ENCODE measurements at places on chromosomes 7 and 10.

GRCh38 chr10:58260334-58260733 is 7.4 kb downstream of the IPMK start:
- DNase-seq, result no peak

DNA sequence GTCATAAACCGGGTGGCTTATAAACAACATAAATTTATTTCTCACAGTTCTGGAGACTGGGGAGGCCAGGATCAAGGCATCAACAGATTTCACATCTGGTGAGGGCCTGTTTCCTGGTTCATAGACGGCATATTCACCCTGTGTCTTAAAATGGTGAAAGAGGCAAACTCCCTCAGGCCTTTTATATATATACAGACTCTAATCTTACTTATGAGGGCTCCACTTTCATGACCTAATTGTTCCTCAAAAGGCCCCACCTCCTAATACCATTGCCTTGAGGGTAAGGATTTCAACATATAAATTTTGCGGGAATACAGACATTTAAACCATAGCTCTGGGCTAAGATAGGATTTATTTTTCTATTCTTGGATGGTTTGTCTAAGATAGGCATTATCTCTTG is 187.2 kb downstream of the PPP1R3A start:
- DNase-seq, result no peak

DNA sequence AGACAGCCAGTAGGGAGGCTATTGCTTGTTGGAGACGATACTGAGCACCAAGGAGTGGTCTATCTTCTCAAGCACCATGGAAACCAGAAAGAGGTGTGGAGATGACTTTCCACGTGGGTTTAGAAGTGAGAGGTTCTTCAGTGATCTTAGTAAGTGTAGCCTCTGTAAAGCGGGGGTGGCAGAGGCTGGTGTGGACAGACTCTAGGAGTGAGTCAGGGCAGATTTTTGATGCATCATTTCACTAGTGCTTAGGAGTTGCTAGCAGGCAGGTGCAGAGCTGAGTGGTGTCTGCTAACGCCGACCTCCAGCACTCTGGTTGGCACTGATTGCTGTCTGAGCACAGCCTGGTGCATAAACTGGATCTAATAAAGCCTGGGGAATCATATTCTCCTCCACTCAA is 78.4 kb upstream of the ADO start:
- DNase-seq, result no peak

DNA sequence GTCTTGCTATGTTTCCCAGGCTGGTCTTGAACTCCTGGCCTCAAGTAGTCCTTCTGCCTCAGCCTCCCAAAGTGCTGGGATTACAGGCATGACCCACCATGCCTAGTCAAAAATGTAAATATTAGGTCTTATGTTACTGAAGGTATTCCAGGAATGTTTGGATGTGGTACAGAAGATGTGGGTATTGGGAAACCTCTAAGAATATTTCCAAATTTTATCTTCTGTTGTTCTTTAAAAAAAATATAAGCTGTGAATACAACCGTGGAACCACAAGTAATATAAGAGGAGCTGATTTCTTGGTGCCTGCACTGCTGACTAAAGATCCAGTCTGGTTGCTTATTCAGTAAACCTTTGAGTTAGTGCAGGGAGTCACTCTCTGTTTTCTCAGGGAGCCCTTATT is 178.3 kb downstream of the AUTS2 start:
- DNase-seq, result no peak

DNA sequence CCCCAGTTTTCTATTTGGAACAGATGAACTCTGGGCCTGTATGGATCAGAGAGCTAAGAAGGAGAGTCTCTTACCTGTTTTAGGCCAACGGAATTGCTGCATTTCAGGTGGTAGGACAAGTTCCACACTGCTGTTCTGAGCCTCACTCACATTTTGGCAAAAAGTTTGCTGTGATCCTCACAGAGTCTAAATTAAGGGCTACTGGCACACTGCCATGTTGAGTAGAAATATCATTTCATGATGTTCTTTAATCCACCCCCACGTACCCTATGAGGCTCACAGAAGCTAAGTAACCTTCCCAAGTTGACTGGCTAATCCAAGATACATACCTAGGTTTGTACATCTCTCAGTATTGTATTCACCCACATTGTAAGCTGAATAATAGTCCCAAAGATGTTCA is 447.2 kb downstream of the INHBA start:
- no peak for DNase-seq

DNA sequence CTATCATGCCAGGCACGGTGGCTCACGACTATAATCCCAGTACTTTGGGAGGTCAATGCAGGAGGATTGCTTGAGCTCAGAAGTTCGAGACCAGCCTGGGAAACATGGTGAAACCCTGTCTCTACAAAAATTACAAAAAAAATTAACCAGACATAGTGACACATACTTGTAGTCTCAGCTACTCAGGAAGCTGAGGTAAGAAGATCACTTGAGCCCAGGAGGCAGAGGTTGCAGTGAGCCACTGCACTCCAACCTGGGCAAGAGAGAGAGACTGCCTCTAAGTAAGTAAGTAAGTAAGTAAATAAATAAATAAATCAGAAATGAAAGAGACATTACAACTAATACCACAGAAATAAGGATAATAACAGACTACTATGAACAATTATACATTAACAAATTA is 36.2 kb downstream of the PDLIM1 start:
- no peak for DNase-seq

DNA sequence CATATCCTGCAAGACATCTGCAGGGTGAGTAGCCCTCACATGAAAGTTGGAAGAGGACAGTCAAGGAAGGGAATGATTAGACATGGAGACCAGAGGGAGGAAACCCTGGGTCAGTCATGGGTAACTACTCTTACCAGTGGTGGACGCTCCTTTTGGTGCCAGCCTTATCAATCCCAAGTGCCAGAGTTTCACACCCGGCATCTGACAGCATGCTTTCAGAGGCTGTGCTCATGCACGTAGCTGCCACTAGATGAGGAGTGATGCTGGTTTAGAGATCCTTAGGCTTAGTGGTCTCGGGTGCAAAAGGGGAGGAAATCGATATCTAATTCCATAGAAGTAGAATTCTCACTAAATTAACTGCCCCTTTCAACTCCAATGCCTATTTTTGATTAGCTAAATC is 100.8 kb downstream of the PLCE1 start:
- DNase-seq, result no peak

DNA sequence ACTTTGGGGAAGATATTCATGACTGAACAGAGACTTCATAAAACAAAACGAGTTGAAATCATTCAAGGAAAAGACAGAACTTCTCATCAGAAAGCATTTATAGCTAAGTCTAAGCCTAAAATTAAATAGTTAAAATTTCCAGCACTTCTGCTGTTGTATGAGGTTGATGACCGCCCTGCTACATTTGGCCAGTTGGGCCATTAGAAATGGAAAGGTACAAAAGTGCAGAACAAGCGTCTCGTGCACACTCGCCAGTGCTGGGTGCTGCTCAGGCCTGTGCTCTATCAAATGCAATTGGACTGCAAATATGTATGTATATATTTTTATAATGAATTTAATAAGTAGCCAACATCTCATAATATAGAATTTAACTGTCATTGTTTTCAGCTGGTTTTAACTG is 34.4 kb upstream of the RNF32 start:
- DNase-seq, result no peak

DNA sequence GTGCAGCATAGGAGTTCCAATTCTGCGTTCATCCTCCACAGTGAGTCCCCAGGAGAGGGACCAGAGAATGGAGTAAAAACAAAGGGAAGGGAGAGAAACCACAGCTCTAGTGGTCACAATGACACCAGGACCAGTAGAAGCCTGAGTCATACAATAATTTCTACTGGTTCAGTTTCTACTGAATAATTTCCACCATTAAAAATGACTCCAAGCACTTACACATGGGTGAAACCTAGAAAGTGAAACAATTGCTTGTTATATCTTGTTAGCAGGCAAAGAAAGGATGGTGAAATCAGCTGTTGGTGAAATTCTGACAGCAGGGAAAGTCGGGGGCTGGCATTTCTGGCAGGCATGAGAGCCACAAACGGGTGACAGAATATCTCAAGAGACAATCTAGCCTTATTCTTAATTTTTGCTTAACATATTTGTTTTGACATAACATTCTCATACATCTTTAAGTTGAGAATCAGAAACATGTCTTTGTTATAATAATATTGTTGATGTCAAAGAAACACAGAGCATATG is 1065.8 kb upstream of the C7orf33 start:
- no peak for DNase-seq

GRCh38 chr7:20275637-20276036 is 55.1 kb upstream of the ITGB8 start:
- no peak for DNase-seq

DNA sequence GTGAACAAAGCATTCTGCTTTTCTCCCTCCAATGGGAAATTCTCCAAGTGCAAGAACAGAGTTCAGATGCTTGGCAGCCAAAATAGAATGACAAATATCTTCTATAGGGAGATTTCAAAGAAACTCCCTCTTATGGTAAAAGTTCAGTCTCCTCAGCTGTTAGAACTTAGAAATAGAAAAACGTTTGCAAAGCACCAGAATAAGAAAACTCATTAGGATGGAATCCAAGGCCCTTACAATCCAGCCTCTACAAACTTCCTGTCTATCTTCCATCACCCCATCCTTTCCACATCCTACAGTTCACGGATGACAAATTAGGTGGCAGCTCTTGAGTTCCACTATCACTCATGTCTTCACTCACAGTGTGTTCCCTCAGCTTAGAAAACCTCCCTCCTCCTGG is 25.7 kb downstream of the FAM13C start:
- DNase-seq, result no peak

DNA sequence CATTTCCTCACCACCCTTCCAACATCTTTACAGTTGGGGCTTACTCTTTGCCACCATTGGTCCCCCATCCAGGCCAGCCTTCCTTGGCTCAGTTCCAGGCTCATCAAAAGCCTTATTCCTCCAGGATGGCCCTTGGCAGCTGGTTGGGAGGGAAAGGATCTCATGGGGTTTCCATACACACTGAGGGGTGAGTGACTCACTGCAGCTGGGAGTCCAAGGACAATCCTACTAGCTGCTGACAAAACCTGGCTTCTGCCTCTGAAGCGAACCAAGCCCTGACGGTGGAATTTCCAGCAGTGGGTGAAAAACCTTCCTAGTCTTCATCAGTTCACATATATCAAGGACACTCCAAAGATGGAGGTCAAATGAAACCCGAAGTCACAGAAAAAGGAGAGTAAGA is 22.9 kb downstream of the CRHR2 start:
- no peak for DNase-seq

- DNase-seq, result no peak
Measured at GRCh38 chr7:96329241-96329640, 7.3 kb upstream of the SLC25A13 start.

DNA sequence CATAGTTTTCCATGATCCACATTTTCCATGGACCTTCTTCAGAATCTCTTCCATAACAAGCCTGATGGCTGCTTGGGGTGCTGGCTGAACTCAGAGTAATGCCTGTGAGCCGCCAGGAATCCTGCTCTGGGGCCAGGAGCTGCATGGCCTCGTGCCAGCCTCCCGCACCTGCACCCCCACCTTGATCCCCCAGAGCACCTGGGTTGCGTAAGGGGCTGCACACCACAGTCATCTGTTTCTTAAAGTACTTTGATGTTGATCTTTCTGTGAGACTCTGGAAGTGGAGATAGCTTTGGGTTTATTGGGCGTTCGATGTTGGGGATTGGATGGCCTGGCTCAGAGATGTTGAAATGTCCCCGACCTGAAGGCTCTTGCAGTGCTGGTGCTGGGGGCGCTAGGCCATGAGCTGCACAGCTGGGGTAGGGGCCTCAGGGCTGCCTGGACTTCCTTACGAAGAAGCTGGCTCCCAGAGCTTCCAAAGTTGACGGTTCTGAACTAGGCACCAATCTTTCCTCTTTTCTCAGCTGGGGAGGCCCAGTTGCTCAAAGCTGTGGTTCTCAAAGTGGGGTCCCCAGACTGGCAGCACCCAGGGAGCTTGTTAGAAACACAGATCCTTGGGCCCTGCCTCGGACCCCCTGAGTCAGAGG is 534.0 kb downstream of the DNAJB6 start:
- DNase-seq, result no peak

- DNase-seq, result no peak
Measured at GRCh38 chr10:126212738-126213137, 175.5 kb downstream of the ADAM12 start.

- DNase-seq, result no peak
Measured at GRCh38 chr7:12337095-12337494, 66.6 kb downstream of the VWDE start.

DNA sequence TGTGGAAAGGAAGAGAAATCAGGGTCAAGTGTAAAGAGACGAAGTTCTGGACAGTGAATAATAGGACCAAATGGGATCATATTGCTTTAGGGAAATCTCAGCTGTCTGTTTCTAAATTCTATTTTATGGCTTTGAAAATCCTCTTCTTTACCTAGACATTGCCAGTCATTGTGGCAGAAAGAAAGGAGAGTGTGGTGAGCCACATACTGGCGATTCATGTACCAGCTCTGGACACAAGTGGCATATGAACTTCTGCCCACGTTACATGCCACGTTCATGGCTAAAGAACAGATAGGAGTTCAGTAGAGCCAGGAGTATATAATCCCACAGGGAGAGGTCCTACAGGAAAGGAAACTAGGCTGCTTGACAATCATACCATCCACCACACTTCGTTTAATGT is 28.0 kb downstream of the STARD3NL start:
- DNase-seq, result no peak

GRCh38 chr10:117418121-117418520 is 42.9 kb upstream of the PDZD8 start:
- no peak for DNase-seq

DNA sequence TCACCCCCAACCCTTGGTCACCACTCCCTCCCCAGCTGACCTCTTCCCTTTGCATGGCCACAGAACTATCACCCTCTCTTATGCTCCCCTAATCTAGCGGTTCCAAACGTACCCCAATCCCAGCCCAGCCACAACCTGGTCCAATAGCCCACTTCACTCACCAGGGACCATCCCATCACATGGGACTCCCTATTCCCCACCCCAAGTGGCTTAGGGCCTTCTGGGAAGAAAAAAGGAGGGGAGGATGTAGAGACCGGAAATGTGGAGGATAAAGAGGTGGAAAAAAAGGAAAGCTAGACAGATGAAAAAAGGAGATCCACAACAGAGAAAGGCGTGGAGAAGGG is 30.3 kb upstream of the PAX2 start:
- no peak for DNase-seq

DNA sequence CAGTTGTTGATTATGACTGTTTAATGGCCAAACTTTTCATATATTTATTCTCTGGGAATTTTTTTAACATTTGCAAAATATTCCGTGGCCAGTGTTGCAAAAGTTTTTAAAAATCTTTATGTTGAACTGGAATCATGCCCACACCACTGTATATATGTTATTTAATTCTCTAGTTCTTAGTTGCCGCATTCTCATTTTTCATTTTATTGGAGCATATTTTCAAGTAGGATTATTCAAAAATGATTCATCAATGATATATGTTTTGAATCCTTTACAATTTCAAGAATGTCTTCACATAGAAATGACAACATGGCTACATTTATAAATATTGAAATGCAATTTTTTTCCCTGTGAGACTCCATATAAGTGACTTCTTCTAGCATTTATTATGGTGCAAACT is 188.6 kb upstream of the LRRTM3 start:
- DNase-seq, result no peak
